ENCODE measurements at places on chromosomes 16 and 17.

DNA sequence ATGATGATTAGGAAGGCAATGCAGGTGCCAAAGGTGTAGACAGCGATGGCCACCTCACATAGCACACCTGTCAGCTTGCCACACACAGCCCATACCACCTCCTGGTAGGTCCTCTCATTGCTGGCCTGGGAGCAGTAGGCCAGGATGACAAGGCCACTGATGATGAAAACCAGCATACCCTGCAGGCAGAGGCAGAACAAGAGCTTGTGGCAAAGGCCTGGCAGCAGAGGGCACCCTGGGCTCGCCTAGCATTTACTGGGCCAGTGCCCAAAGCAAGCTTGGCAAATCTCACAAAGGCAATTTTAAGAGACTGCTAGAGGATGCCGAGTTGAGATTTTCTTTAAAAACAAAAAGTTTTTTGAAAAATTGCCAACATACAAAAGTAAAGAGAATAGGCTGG is 5.9 kb downstream of the SLC38A7 start:
- peak; percentile 34 for DNase-seq

GRCh38 chr16:528111-529011 is 849 bp downstream of the CAPN15 start:
- DNase-seq = peak; percentile 59

- DNase-seq = no peak
These were observed 66.4 kb upstream of the MPHOSPH6 start for GRCh38 chr16:82236415-82236814.

- DNase-seq = no peak
These were observed 24.4 kb downstream of the TNFRSF13B start for GRCh38 chr17:16947470-16947869.

DNA sequence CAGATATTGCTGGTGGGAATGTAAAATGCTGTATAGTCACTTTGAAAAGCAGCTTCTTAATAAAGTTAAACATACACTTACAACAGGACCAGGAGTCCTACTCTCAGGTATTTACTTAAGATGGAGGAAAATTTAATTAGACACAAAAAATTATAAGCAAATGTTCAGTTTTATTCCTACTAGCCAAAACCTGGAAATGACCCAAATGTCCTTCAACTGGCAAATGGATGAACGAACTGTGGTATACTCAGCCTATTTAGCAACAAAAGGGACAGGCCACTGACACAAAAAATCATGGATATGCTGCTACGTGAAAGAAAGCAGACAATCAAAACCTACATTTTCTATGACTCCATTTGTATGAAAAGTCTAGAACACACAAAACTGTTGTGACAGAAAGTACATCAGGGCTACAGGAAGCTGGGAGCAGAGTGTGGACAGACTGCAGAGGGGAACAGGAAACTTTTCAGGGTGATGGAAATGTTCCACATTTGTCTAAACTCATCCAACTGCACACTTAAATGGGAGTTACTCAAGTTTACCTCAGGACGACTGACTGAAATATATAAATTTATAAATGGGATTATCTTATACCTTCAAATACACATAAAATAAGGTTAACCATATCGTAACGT is 49.3 kb upstream of the MNT start:
- no peak for DNase-seq

GRCh38 chr16:2296661-2297505 is 29.0 kb upstream of the RNPS1 start:
- peak; percentile 10 for DNase-seq

- no peak for DNase-seq
These were observed 19.8 kb upstream of the ADCY7 start for GRCh38 chr16:50246299-50247122.

DNA sequence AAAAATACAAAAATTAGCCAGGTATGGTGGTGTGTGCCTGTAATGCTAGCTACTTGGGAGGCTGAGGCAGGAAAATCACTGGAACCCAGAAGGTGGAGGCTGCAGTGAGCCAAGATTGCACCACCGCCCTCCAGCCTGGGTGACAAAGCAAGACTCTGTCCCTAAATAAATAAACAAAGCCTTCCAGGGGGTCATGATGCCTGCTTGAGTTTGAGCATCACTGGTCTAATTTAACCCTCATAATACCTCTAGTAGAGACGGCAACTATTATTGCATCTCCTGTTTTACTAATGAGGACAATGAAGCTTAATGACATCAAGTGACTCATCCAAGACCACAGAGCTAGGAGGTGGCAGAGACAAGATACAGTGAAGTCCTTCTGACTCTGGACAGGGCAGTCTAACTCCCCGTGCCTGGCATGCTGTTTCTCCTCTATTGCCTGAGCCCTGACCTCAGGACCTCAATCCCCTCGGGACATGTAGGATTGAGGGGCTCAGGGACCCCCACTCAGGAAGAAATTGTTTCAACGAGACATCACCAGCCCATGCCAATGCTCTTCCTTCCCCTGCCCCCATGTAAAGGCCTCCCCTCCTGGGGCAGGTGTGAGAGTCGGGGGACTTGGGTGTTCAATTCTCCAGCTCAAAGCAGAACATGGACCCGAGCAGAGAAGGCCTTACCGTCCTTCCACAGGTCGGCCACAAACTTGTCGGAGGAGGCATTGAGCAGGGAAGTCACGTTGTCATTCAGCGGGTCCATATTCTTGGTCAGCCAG is 102.9 kb downstream of the NDE1 start:
- DNase-seq = no peak

DNA sequence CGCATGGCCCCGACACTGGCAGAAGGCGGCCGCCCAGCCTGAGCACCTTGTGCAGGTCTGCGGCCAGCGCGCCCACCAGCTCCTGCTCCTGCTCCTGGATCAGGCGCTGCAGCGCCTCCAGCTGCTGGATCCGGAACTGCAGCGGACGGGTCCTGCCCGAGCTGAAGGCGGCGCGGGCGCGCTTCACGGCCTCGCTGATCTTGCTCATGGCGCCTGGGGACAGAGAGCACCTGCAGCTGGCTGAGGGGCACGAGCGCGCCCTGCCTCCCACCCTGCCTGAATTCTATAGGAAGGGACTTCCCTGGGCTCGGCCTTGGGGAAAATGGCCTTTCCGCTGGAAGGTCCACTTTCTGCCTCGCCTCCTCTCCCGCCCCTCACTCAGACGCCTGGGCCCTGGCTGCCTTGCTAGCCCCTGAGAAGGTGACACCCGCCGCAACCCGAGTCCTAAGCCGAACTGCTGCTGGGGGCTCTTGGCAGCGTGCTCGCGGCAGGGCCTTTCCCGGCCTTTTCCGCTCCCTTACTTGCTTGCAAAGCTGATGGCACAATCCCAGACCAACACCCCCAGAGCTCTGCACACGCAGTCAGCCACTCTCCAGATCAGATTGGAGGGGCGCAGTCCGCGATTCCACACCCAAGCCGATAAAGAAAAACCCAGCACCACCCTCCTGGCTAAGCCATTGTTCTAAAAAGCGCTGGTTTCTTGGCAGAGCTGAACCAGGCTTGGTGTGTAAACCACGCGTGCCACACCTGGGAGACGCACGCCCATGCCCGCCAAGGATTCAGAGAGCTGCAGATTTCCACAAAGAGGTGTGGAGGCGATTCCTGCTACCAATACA is 3.0 kb downstream of the ALDH3A1 start:
- DNase-seq = peak; percentile 8
